Fibroblast of skin of left biceps (primary cell): ENCODE measurements at places on chromosomes 12 and 14.

DNA sequence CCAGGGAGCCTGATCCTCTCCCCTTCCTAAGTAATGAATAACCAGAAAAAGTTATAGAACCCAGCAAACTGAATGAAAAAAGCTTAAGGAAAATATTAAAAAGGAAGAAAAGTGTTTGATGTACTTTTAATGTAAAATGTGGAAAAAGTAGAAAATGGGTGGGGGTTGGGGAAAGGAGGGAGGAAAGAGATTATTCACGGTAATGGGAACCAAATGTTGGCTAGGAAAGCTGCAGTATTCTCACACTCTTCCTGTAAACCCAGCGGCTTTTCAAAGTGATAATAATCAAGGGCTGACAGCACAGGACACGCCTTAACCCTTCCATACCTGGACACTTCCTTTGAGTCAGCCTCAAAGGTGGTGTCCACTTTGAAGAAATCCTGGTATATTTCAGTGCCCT lies 139.2 kb downstream of the TGFB3 start:
- no peak for DNase-seq

- DNase-seq: no peak
Measured at GRCh38 chr14:92993302-92993701, 70.4 kb downstream of the CHGA start.

DNA sequence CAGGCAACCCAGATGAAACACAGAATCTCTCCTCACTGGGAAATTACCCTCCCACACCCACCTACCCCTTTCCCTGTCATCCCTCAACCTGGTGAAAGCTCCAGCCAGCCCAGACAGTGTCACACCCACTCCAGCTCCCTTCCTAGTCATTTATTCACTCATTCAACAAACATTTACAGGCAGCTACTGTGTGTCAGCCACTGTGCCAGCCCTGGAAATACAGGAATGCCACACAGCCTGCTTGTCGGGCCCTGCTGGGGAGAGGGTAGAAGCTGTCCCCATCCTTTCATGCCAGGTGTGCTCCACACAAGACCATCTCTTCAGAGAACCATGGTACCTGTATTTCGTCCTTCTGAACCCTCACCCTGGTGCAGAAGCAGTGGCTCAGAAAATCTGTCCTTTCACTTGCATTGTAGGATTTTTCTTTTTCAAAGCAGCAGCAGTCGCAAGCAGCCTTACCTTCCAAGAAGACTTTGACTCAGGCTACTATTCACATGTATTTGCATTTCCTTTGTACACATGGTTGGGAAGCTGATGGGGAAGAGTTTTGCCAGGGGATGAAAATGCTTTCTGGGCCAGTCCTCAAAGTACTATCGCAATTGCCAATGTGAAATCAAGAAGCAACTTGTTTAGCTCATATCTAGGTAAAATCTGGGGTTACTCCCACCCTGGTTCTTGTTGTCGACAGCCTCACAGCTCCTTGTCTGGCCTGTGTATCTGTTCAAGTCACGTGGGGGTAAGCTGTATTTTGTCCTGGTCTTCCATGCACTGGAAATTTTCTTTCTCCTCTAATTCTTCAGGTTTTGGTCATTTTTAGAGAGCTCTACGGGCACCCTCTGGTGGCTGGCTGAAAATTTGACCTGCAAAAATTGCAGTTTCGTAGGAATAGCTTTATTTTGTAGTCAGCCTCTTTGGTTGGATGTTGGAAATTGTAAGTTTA lies 147.4 kb upstream of the EGLN3 start:
- DNase-seq: no peak

DNA sequence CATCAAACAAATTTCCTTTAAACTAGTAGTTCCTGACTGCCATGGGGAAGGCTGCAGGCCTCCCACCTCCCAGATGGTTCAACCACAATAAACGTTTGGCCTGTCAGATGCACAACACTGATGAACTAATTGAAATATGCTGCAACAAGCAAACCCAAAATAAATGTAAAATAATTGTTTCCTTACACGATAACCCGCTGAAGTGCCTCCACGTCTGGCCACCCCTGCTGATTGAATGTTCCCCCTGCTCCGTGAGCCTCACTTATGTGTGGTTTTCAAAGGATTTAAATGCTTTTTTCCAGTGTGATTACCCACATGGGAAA lies 8.4 kb downstream of the PITPNM2 start:
- DNase-seq: peak; percentile 33

DNA sequence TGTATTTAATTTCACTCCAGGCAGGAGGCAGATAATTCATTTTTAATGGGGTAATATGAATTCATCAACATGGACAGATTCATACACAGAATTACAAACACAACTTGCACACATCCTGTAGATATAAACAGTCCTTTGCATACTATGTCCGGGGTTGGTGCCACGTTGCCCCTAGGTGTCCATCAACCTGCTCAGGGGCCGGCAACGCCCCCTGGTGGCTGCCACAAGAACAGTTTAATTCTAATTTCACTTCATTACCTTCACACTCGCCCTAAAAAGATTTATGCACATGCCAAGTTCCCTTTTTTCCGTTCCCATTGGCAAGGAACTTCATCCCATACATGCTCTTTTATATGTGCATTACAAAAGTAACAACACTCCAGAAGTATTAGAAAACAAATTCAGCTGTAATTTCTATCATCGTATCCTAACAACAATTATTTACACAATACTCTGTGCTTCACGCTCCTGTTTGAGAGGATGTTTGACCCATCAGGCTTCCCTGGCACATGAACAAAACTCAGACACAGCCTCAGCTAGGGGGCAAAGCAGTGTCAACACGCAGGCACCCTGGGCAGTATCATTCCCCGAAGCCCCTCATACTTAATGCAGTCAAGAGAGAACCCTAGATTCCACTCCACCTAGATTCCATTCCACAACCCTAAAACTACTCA lies 15.5 kb downstream of the MANSC1 start:
- DNase-seq: no peak

DNA sequence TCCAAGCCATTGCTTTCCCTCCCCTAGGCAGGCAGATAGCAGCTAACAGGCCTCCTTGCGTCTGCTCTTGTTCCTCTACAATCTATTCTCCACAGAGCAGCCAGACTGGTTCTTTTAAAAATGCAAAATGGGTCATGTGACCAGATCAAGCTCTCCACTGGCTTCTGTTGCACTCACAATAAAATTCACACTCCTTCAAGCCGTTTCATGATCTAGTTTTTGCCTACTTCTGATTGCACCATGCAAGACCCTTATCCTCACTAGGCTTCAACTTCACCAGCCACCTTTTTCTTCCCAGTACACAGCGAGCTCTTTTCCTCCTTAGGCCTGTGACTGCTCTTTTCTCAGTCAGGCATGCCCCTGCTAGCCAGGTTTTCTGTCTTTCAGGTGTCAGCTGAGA lies 6.1 kb upstream of the KRAS start:
- no peak for DNase-seq

DNA sequence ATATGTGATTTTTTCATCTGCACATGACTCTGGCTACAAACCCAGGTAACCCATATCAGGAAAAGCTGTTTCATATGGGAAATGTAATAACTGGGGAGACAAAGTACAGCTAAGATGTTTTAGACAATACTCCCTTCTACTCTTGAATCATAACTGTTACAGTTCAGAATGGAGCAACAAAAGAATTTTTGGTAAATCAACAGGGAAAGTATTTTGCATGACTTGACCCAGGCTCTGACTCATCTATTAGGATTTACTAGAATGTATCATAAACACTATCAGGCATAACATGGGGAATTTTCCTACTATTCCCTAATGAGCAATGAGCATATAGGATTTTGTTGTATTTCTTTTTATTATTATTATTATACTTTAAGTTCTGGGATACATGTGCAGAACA lies 553.0 kb downstream of the SLC16A7 start:
- peak; percentile 92 for DNase-seq

DNA sequence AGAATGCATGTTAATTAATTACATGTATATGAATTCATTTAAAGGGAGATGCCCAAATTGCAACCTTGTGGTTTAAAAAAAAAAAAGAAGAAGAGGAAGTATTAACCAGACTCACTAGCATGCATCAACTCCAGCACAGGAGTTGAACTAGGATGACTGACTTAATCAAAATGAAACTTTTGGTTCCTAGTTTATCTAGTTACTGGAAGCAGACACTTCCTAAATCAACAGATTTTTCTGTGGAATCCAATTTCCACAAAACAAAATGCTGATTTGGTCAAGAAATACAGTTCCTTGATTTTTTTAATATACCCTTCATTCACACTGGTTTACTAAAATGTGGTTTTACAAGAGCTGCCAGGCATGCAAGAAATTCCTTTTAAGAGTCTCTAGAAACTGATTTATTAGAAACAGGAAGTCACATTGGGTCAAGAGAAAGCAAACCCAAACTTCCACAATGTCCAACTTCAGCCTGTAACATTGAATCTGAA lies 41.6 kb downstream of the ITPR2 start:
- no peak for DNase-seq

DNA sequence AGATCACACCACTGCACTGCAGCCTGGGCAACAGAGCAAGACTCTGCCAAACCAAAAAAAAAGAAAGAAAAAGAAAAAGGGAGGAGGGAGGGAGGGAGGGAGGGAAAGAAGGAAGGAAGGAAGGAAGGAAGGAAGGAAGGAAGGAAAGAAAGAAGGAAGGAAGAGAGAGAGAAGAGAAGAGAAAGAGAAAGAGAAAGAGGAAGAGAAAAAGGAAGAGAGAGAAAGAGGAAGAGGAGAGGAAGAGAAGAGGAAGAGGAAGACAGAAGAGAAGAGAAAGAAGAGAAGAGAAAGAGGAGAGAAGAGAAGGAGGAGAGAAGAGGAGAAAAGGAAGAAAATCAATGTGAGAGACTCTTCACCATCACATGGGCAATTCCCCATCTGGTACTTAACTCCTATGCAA lies 57.6 kb upstream of the CRACR2A start:
- DNase-seq: no peak

- peak; percentile 23 for DNase-seq
Measured at GRCh38 chr14:95098984-95099599, 58.2 kb downstream of the DICER1 start.

DNA sequence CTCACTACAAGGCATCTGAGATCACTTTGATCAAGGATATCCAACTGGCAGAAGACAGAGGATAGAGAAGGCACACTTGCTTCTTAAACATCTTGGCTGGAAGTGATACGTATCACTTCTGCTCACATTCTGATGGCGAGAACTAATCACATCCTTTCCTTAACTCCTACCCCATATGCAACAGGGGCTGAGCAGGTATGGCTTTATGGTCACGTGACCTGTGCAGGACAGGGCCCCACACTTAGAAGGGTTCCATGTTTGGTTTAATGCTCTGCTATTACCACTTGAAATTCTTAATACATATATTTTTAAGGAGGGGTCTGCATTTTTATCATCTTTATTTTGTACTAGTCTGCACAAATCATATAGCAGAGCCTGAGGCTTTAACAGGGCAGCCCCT lies 177.3 kb downstream of the SLC15A5 start:
- DNase-seq: no peak

GRCh38 chr12:53696285-53696654 lies 20.4 kb upstream of the ATP5MC2 start:
- no peak for DNase-seq

DNA sequence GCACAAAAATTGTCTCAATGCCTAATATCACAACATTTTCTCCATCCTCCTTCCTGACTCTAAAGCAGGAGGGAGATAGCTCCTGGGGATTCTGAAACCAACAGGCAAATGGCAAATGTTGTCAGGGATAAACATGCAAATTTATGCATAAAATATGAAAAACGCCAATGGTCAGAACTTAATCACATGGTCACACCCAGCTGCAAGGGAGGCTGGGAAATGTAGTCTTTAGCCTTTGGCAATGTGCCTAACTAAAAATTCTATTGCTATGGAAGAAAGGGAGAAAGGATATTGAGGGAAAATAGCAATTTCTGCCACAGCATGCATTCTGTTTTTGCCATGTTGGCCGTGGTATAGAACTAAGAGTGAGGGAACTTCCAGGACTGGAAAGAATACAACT lies 11.7 kb upstream of the OASL start:
- DNase-seq: no peak

DNA sequence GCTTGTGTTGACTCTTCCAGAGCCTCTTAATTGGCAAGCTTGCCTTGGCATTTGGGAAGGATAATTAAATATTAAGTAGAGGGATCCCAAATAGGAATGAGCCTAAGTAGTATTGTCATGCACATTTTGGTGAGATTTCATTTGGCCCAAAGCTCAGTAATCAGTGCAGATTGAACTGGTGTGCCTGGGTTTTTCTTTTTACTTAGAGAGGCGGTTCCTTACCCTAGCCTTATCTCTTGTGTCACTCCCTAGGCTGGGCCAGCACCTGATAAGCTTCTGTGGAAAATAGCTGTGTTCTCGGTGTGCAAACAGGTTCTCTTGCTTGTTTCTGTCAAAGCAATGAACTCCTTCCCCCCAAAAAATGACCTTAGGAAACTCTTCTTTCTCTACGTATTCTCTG lies 9.3 kb upstream of the B4GALNT3 start:
- DNase-seq: no peak

DNA sequence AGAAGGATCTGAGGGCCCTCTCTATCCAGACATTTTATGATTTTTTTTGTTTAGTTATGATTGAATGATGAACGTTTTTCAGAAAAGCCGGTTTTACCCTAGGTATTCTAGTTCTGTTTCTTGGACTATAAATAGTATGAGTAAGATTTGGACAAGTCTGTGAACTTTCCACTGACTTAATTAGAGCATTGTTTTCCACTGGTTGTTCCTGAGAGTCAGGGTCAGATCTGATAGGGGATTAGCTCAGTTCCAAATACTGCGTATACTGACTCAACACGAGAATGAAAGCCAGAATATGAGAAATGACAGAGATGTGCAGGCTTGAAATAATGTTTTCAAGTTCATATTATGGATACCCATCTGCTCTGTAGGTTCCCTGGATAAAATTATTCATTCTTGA lies 361.6 kb downstream of the AEBP2 start:
- DNase-seq: no peak

- DNase-seq: no peak
Measured at GRCh38 chr12:42696406-42697149, 107.0 kb upstream of the PRICKLE1 start.

DNA sequence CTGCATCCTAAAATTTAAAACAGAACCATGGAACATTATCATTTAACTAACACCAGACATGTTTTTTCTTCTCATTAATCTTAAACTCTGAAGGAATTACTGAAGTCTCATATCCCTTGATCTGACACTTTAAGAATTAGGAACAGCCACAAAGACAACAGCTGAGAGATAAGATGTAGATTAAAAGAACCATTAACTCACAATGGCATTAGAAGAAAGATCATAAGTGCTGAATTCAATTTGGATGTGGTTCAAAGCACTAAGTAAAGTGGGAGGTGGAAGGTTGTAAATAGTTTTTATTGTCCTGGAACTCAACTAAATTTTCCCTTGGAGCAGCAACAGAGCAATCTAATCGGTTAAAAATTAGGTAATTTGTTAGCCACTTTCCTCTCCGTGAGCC lies 199.0 kb upstream of the ATP2B1 start:
- no peak for DNase-seq

DNA sequence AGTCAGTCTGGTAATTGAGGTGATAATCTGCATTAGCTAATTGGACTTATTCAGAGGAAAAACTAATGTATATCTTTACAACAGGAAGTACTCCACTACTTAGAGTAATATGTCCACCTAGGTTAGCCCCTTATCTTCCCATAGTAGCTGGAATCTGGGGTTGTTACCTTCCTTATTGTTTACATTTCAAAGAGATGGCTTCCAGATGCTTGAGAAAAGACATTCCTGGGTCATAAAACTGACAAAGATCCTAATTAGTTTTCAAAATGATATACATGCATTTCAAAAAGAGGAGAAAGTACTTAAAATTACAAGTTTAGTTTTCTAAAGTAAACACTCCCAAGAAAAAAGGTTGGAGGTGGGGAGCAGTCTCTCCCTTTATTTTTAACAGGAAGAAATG lies 78.1 kb downstream of the RPL10L start:
- no peak for DNase-seq

GRCh38 chr12:123741937-123742572 lies 20.0 kb upstream of the DNAH10 start:
- DNase-seq: no peak

GRCh38 chr12:127381043-127381668 lies 885.8 kb upstream of the TMEM132C start:
- DNase-seq: no peak
